ENCODE measurements at places on chromosomes 4 and X. TPM values are rescaled to one million over a fixed set of nuclear protein-coding genes. Genes with fewer than 3 reads are reported as not detected.

SORBS2 gene
- 4.1 TPM for total RNA-seq

RELL1 gene
- total RNA-seq, result 44.1 TPM

LNX1 gene
- total RNA-seq, result 1.0 TPM

PWWP3B gene
- 1.7 TPM for total RNA-seq

TMEM150C gene
- total RNA-seq, result 5.0 TPM

DCAF8L2 gene
- total RNA-seq, result not detected

MAGEA2B gene
- total RNA-seq, result not detected

CTSO gene
- 10.6 TPM for total RNA-seq

XIAP gene
- 28.2 TPM for total RNA-seq

ETDA gene
- total RNA-seq, result not detected

SHISA3 gene
- 4.3 TPM for total RNA-seq

RAB33A gene
- not detected for total RNA-seq
